ENCODE measurements at places on chromosomes 11 and 22.

- DNase-seq: no peak
These were observed 32.4 kb upstream of the CD44 start for GRCh38 chr11:35106595-35106994.

GRCh38 chr22:44070029-44070428, 45.9 kb downstream of the PARVB start:
- no peak for DNase-seq

GRCh38 chr11:118606157-118606843, 1.1 kb upstream of the PHLDB1 start:
- DNase-seq: no peak

DNA sequence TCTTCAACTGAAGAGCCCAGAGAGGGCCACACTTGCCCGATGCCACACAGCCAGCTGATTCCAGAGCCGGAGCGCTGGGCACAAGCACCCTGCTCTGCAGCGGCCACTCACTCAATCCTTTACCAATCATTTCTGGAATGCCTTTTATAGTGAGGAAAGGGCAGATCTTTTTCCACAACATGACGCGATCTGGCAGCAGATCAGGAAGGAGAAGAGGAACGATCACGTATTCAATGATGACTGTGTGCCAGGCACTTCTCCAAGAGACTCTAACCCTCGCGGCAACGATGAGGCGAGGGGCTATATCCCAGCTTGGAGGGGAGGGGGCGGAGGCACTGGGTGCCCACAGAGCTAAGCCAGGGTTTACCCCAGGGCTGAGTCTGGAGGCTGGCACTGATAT, 56.3 kb upstream of the TCF20 start:
- DNase-seq: no peak

GRCh38 chr11:75593286-75593915, 31.3 kb downstream of the SERPINH1 start:
- DNase-seq: no peak

DNA sequence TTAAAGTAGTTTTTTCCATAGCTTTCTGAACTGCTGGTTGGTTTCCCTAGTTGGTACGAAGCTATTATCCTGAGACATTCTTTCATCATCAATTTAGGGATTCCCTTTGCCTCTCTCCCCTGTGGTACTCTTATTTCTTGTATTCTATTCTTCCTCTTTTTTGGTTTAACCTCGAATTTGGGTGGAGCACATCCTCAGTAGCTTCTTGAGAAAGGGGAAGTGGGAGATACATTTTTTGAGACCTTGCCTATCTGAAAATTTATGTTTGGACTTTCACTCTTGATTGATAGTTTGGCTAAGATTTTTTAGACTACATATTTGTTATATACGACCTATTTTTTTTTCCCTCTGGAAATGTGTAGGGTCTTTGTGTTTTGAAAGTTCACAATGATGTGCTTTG, 121.7 kb upstream of the ZBED5 start:
- DNase-seq: peak; percentile 9
